ENCODE measurements at places on chromosomes 6 and 20.

DNA sequence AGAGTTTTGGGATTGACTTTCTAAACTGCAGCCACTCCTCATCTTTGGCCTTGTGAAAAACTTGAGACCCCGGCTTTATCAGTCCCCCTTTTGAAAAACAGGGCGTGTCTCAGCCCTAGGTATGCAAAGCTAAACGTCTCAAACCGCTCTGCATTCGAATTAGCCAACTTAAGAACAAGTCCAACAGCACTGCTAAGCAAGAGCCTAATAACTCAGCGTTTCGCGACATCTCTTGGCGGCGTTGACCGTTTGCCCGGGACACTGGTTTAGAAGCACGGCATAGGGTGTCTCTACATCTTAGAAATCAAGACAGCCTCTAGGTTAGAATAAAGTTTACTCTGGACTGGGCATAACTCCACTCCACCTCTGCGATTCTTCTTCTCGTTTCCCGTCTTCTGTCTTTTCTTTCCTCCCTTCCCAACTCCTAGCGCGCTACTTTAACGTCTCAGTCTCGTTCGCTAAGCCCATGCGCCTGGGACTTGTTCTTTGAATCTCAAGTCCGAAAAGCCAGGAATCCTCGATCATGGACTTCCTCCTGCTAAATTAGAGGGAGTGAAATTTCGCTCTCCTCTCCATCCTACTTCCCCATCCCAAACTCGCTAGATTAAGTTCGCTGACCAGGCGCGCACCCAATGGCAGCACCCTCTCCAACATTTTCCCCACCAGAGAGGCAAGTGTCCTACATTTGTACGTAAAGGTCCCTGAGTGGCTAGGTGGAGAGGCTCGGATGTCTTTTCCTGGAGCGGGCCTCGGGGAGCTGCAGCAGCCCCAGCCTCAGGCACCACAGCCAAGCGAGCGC, 10.5 kb upstream of the TFAP2A start:
- DNase-seq, result no peak

DNA sequence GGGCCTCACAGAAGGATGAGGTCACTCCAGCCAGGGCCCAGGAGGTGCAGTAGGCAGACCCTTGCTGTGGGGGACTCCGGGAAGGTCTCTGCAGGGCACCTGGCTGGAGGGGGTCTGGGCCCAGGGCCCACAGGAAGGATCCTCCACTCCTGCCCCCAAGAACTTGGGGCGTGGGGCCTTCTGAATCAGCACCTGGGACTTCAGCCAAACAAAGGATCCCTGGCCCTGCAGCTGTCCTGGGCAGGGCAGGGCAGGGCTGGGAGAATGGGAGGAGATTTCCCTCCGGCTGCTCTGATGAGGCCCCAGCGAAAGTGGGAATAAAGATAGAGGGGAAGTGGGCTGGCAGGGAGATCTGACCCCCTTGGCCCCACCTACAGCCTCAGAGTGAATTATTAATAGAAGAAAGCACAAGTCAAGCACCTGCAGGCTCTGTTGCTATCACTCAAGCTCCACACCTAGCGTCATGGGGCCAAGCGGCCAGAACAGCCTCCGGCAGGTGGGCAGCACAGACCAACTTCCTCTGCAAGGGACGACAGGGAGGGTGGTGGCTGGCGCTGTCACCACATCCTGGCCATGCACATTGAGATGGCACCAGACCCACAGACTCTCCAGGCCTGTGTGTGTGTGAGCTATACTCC, 61.6 kb upstream of the MRPS10 start:
- no peak for DNase-seq

- no peak for DNase-seq
Measured at GRCh38 chr6:158536891-158537798, 22.7 kb upstream of the TMEM181 start.

- DNase-seq, result no peak
Measured at GRCh38 chr6:6870921-6871320, 236.8 kb upstream of the RREB1 start.

GRCh38 chr20:31682352-31682751, 40.3 kb downstream of the BCL2L1 start:
- DNase-seq, result no peak
